Hematopoietic multipotent progenitor cell treated with erythropoietin and hydrocortisone succinate and interleukin-3 and kit ligand, for 4 days (in vitro differentiated cells): ENCODE measurements at places on chromosomes 6 and 20.
A peak's percentile ranks its signal among the peaks of the same experiment; 100 is the strongest.

GRCh38 chr20:48230216-48230615, 444.9 kb upstream of the SULF2 start:
- no peak for DNase-seq

GRCh38 chr6:111722179-111722731, 116.6 kb upstream of the TRAF3IP2 start:
- peak; percentile 24 for DNase-seq

- DNase-seq = no peak
Observed at GRCh38 chr20:21523895-21524294, 10.0 kb upstream of the NKX2-2 start.

DNA sequence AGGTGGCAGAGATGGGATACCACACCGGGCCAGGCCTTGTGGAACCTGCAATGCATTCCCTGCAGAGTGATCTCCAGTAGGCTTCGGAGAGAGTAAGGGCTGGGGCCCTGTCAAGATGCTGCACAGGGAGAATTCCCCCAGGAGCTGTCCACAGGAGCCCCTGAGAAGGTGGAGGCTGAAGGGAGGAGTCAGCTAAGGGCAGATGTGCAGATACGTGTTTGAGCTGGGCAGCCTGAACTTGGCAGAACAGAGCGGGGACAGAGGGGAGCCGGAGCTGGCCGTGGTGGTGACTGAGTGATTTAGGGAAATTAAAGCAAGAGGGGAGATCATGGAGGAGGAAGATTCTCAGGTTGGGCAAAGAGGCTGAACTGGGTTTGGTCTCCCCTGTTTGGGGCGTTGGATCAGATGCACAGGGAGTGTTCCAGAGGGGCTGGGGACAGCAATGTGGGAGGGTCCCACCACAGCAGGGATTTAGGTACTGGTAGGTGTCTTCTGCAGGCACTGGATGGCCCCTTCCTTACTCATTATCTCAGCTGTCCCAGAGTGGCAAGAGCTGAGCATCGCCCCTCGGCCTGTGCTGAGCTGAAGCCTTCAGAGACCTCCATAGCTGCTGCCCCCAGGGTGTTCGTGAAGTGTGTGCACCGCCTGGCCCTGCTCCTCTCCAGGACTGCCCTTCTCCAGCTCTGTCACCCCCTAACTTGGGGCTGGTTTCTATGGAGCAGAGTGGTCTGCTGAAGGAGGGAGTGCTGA, 3.8 kb upstream of the NCR2 start:
- DNase-seq = no peak

DNA sequence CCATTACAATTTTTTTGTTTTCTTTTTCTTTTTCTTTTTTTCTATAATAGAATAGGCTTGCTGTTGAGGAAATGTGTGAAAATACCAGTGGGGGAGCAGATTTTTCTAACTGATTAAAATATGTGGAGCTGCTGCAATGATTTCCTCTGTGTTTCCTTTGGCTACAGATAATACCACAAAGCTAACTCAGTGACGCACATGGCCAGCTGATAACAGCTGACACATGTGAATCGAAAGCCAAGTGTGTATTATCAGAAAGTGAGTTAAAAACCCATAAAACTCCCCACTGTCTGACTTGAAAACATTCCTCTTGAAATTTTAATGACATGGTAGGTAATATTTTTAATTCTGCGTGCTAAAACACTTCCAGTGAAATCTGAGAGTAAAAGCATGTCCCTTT, 70.8 kb upstream of the AHI1 start:
- peak; percentile 92 for DNase-seq

GRCh38 chr6:99434702-99435530, 9.8 kb upstream of the PNISR start:
- peak; percentile 72 for DNase-seq

DNA sequence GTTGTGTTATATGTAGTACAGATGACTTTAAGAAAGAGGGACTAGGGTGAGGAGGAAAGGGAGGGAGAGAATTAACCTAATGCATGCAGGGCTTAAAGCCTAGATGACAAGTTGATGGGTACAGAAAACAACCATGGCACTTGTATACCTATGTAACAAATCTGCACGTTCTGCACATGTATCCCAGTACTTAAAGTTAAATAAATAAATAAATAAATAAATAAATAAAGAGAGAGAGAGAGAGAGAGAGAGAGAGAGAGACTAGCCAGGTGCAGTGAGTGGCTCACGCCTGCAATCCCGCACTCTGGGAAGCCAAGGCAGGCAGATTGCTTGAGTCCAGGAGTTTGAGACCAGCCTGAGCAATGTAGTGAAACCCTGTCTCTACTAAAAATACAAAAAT, 11.5 kb upstream of the CARMIL1 start:
- no peak for DNase-seq

- DNase-seq = no peak
Observed at GRCh38 chr6:136751991-136752390, 40.3 kb downstream of the MAP3K5 start.

DNA sequence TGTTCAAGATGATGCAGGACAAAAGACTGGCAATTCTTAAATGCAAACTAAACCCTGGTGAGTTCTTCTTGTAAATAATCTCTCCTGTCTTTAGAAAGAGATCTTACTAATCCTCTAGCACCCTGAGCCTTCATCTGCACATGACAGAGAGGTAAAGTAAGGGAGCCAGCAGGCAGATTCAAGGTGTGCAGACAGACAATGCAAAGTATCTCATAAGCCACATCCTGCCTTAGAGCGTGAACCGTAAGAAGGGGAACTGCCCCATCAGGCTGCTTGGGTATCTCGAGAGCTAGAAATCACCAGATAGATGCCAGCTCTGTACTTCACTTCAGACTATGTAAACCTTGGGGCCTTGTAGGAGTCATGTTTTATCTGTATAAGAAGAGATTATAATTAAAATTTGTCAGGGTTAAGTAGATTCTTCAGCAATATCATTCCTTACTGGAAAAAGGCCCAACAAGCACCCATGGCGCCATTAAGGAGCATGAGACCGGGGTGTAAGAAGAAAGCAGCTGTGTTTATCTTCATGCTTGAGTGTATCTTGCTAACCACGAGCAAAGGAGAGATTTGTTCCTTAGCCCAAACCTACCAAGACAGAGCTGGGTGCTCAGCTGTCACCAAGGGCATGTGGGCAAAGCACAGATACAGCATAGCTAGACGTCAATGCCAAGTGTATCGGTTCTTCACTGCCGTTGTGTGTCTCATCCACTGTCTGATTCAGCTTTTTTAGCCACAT, 24.4 kb downstream of the CNR1 start:
- DNase-seq = no peak

GRCh38 chr6:144877118-144877517, 592.0 kb downstream of the UTRN start:
- no peak for DNase-seq

GRCh38 chr20:52379723-52380336, 188.3 kb upstream of the ZFP64 start:
- peak; percentile 31 for DNase-seq

- DNase-seq = peak; percentile 60
Observed at GRCh38 chr20:47574616-47575364, 73.1 kb downstream of the NCOA3 start.

DNA sequence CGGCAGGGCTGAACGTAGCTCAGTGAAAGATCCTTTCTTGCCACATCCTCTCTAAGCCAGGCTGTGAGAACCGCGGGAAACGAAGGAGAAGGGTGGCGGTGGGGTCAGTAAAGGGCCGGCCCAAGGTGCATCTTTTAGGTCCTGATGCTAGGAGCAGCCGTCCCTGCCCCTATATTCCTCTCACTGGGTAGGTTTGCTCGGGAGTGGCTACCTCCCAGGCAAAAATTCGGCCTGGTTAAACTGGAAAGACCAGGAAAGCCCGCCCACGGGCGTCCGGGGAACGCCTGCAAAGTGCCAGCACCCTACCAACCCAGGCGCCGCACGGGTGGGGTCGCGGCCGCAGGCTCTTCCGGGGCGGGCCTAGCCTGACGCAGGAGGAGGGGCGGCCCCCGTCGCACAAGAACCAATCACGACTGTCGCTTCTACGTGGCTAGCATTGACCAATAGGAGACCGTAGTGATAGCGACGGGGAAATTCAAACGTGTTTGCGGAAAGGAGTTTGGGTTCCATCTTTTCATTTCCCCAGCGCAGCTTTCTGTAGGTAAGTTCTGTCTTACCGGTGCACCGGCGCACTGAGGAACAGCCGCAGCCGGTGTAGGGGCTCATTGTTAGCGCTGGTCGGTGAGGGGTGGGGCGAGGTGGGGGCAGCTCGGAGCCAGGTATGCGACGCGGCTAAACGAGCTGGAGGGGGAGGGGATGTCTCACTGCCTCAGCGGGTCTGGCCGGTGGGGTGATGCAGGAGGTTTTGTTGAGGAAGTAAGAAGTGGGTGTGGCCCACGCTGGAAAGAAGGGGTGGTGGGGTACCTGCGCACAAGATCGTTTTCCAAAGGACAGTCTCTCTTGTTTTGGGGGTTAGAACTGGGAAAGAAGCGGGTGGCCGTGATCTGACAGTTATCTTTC, at the start of gene TTK:
Gene TTK, plus strand, starts transcription at position 477 of the 900 bp plus-strand sequence. CDS start 1,195 bp downstream, outside the sequence.
- DNase-seq = peak; percentile 98

DNA sequence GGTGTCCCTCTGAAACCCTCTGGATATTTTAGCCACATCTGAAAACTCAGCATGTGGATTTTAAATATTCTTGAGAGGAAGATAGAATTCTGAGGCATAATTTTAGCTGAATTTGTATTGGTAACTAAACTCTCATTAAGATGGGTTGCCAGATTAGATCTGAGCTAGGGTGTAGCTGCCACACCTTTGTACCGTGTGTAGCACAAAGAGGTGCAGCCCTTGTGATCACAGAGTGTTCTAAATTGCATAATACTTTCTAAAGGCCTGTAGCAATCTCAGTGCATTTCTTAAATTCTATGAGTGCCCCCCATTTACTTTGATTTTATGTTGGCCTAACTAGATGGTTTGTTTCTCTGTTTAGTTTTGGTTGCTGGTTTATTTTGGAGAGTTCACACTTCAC, 53.0 kb downstream of the FLRT3 start:
- no peak for DNase-seq

- no peak for DNase-seq
Observed at GRCh38 chr6:11701573-11701972, 77.0 kb downstream of the ADTRP start.

DNA sequence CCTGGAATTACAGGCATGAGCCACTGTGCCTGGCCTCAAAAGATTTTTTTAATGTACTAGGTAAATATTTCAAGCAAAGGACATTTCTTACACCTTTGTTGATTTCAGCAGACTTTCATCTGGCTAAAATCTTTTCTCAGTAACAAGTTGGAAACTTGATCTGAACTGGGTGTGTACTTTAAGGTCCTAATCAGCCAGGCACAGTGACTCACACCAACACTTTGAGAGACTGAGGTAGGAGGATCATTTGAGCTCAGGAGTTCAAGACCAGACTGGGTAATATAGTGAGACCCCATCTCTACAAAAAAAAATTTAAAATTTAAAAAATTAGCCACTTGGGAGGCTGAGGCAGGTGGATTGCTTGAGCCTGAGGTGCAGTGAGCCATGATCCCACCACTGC, 7.0 kb upstream of the RALGAPA2 start:
- no peak for DNase-seq

DNA sequence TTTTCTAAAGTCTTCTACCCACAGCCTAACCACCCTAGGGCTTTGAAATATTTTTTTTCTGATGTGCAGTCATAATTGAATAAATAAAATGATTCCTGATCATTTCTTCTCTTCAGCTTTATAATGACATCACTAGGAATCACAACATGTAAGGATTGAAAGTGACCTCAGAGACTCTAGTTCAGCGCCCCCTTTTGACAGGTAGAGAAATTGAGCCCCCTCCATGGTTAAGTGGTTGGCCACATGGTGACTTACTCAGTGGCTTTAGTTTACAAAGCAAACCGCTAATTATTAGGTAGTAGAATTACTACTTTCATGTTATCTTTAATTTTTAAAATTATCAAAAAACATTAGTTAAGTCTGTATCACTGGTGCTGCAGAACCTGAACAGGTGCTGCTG, 13.3 kb upstream of the SLC2A12 start:
- DNase-seq = peak; percentile 64

DNA sequence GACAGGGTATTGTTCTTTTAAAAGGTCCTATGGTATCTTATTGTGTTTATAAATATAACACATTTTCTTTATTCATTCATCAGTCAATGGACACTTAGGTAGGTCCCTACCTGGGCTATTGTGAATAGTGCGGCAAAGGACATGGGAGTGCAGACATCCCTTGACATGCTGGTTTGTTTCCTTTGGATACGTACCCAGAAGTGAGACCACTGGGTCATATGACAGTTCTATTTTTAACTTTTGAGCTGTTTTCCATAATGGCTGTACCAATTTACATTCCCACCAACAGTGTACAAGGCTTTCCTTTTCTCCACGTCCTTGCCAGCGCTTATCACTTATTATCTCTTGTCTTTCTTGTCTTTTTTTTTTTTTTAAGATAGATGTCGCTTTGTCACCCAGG, 627.5 kb downstream of the PRKN start:
- DNase-seq = no peak

DNA sequence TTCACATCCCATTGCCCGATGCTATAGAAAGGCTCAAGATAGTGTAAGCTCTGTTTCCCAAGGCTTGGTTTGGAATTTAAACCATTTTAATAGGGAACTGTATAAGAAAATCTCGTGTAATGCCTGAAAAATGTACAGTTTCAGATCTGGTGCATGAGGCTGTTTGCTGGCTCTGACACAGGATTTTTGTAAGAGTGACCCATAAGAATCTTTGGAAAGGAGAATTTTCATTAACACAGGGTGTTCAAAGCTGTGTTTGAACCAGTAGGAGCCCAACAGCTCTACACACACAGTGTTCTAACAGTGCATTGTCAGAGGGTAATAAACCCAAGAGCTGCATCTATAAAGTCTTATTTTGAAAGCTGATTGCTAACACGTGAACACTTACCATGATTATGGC, 293.5 kb downstream of the PRL start:
- no peak for DNase-seq

DNA sequence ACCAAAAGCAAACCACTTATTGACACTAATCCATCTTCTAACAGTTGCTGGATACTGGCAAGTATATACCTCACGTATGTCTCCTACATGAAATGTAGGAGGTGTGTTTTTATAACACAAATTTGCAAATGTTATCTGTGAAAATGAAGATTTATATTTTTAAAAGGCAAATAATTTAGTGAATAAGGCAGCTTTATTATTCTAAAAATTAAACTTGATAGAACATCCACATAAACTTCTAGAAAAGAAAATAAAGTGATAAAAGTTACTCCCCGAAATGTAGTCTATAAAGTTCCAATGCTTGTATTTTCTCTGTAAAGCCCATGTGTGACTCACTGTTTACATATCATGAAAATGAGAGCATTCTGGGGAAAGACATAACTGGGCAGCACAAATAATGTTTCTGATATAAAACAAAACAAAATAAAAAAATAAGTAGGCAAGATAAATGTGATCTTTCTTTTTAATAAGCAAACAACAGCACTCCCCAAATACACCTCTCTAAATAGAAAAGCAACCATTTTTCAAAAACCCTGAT, 84.4 kb downstream of the MAP7 start:
- DNase-seq = no peak
